Skeletal muscle cell (primary cell): ENCODE measurements at places on chromosomes 7 and 10.

- DNase-seq: no peak
Observed at GRCh38 chr7:121069346-121070100, 81.0 kb downstream of the CPED1 start.

DNA sequence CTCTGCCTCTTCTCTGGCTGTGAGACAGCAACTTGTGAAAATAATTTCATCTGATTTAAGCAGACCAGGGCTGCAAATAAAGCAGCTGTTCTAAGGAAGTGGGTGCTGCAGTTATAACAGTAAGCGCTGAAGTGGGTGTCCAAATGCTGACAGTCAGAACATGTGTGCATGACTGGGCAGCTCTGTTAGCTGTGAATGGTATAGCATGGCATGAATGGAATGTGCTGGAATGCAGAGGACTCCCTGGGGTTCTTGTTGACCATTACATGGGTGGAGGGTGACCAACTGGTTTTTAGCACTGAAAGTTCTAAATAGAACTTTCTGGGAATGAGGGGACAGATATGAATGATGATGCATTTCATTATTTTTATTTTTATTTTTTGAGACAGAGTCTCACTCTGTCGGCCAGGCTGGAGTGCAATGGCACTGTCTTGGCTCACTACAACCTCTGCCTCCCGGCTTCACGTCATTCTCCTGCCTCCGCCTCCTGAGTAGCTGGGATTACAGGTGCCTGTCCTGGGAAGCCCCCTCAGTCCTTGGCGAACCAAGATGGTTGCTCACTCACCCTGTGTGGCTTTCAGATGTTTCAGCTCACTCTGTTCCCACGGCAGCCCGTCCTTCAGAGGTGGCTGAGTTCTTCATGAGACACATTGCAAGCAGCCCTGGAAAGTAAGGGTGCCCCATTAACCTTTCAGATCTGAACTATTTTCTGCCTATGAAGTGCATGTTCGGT is 319.8 kb upstream of the PHYHIPL start:
- peak; percentile 93 for DNase-seq

- DNase-seq: no peak
Observed at GRCh38 chr10:7406712-7407333, 4.0 kb downstream of the SFMBT2 start.

DNA sequence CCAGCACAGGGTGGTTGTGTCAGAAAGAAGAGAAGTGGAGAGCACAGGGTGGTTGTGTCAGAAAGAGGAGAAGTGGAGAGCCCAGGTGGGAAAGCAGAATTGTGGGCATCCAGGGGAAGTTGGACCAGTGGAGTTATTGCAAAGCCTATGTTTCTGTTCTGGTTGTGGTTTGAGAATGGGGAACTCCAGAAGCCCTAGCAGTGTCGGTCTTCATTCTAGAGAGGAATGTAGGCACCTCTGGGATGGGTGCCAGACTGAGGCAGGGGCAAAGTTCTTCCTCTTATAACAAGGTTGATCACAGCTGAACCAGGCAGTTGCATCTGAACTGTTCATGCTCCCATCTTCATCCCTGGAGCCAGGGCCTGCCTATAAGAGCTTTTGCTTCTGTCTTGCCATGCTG is 954 bp downstream of the FSCN3 start:
- no peak for DNase-seq

GRCh38 chr7:117062300-117062699 is 109.0 kb downstream of the ST7 start:
- no peak for DNase-seq

GRCh38 chr7:139731802-139732470 is 45.9 kb downstream of the HIPK2 start:
- DNase-seq: peak; percentile 94

DNA sequence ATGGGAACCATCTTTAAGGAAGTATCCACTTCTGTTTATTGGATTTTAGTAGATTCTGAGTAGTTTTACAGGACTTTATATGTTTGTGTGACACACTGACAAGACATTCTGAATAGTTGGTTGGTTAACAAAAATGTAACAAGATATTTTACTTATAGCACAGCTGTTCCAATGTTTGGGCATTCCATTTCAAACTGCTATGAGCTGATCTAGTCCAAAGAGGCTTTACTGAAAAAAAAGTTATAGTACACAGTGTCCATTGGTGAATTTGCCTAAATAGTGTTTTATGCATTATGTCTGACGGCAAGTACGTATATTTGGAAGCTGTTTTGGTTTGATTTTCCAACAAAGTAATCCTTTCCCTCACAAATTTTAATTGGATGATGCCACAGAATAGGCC is 99.1 kb downstream of the SAMD9 start:
- DNase-seq: no peak

- DNase-seq: no peak
Observed at GRCh38 chr7:75850235-75850634, 28.6 kb upstream of the RHBDD2 start.

- no peak for DNase-seq
Observed at GRCh38 chr7:83439026-83439425, 209.9 kb downstream of the SEMA3E start.

- peak; percentile 42 for DNase-seq
Observed at GRCh38 chr7:141558544-141559183, 7.5 kb downstream of the AGK start.

DNA sequence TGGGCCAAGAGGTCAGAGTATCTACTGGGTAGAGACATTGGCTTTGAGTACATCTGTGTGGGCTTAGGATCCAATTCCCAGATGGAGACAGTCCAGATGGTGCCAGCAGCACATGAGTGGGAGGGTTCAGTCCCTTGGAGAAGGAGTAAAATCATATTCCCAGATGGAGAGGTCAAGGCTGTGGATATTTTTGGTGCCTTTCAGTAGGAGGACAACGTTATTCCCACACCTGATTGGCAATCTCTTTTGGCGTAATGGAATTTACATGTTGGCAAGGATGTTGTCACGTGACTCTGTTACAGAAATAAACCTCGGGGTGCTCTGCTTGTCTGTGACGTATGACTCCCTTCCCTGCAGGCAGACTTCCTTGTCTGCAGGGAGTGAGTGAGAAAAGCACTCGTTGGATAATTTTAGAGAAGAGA is 27.6 kb downstream of the NPS start:
- no peak for DNase-seq

DNA sequence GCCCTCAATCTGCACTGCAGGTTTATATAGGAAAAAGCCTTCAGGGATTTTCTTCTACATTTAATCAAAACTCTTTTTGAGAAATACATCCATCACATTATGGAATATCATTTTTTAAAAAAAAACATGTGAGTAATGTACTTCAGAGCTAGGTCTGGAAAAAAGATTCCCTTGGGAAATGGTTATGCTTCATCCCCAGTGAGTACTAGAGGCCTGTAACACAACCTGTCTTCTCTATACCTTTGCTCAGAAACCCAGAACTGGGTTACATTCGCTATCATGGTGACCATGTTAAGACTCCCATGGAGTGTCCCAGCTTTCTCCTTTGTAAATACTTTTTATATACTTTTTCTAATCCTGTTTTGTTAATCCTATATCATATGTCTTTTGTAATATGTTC is 186.9 kb downstream of the LRRTM3 start:
- DNase-seq: no peak

GRCh38 chr7:23714150-23714464 is 4.1 kb downstream of the STK31 start:
- DNase-seq: no peak

DNA sequence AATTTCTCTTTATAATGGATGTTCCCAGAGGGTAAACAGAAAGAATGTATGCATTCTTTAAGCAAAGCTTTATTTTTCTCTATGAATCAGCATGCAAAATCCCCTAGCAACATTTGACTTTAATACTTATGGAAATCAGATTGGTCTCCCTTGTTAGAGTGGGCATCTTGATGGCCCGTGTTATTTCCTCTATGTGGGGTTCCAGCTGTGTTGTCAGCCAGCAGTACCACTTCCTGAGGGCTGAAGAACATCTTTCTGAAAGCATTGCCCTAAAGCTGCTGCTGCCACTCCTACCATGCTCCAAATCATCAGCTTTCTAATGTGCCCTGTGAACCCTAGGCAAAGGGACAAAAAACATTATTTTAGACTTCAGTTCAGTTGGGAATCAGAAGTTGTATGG is 70.4 kb upstream of the HECTD2 start:
- no peak for DNase-seq

- DNase-seq: peak; percentile 8
Observed at GRCh38 chr10:123582084-123582989, 83.8 kb upstream of the GPR26 start.

DNA sequence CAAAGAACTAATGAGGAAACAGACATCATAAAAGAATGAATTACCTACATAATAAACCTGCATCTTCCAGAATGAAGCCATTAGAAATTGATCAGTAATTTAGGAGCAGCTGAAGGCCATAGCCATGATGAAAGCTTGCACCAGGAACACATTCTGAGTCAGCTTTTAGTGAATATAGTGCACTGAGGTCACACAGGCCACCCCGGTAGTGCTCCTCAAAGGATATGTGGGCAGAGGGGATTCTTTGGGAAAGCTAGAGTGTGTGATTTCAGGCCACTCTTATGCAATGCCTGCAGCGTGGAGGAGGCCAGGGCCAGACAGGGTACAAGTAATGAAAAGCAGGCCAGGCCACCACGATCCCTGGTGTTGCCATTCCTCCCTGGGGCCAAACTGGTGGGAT is 451.9 kb downstream of the GRID1 start:
- DNase-seq: no peak

GRCh38 chr7:141928146-141928844 is 12.1 kb downstream of the OR9A4 start:
- DNase-seq: no peak
